ENCODE measurements at places on chromosomes 16 and 17.

GRCh38 chr17:14209215-14209614, 27.4 kb downstream of the CDRT15 start:
- DNase-seq: no peak

- no peak for DNase-seq
Observed at GRCh38 chr17:36001862-36002603, 680 bp upstream of the CCL15 start.

- DNase-seq: peak; percentile 91
Observed at GRCh38 chr16:57576429-57576870, 34.0 kb downstream of the ADGRG5 start.

DNA sequence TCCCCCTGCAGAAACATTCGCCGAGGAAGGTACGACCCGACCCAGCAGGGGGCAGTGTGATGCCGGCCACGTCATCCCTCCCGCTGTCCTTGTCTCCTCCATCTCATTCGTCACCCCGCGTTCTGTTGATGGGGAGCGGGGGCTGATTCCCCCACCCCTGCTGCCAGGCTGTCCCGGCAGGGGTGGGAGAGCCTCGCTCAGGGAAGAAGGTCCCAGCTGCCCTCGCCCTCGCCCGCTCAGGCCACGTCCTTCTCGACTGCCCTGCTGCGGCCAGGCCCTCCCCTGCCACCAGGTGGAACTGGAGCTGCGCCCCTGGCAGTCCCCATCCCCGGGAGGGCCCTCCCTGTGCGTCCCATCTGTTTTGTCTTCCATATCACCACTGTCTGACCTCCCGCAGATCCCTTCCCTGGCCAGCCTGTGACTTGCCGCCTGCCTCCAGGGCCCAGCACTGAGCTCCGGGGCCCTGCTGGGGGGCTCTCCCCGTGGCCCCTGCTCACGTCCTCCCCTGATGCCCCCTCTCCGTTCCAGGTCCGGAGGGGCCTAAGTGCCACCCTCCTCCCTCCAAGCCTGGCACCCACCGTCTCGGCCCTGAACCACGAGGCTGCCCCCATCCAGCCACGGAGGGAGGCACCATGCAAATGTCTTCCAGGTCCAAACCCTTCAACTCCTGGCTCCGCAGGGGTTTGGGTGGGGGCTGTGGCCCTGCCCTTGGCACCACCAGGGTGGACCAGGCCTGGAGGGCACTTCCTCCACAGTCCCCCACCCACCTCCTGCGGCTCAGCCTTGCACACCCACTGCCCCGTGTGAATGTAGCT, 20.6 kb downstream of the ADAM11 start:
- DNase-seq: peak; percentile 93

- no peak for DNase-seq
Observed at GRCh38 chr16:88730632-88731607, 24.6 kb downstream of the CTU2 start.

DNA sequence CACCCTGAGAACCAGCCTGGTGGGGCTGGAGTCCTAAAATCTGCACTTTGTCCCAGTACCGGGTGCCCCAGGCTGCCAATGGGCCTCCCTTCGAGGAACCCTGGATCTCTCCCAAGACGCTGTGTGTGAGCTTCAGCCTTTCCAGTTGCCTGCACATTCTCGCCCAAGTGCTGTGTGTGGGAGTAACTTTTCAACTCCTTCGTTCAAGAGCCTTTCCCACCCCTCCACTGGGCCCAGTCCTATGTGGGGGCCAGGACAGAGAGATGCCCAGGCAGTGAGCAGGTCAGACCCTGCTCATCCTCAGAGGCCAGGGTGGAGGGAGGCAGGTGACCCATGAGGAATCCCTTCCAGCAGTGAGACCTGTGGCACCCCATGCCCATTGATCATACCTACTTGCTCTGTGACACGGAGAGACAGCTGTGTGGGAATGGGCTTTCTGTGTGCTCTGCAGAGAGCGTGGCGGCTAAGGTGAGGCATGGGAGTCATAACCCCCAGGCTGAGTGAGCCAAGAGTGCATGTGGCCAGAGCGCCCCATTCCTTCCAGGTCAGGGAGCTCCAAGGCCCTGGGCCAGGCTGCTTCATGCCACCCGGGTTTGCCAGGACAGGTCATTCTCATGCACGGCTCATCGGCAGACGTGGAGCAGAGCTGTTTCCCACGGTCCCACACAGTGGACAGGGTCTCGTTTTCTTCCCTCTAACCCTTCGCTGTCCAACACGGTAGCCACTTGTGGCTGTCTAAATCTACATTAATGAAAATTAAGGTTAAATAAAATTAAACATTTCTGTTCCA, 154.4 kb downstream of the CLEC16A start:
- no peak for DNase-seq

GRCh38 chr17:30832438-30833124, 815 bp downstream of the ATAD5 start:
- DNase-seq: no peak

DNA sequence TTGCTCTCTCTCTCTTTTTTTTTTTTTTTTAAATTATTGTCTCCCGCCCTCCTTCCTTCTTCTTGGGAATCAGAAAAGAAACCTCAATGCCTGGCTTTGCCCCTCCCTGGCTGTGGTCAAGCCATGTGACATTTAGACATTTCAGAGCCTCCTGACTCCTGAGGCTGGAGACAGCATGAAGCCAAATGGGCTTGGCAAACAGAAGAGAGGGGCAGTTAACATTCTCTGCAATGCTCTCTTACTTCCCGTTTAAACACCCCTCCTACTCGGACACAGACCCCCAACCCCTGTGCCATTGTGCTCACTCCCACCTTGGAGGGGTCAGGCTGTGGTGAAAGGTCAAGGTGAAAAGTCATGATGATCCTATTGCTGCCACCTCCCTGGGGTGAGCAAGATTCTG, 14.7 kb upstream of the MEOX1 start:
- DNase-seq: no peak

- no peak for DNase-seq
Observed at GRCh38 chr17:32187271-32187670, 45.0 kb downstream of the RHOT1 start.

DNA sequence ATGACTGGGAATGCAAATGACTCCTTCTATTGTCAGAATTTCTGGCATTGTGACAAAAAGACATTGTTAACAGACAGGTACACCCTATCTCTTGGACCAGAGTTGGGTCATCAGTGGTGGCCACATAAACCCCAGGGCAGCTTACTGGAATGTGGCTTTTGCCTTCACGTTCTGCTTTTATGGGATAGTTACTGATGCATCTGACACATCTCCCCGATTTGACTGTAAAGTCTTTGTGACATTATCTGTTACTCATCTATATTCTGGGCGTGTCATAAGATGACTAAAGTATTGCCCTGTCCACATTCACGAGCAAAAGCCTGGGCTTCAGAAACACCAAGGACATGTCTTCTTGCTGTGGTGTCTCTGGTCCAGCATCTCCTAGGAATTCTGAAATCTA, 18.7 kb upstream of the AQP8 start:
- DNase-seq: no peak

DNA sequence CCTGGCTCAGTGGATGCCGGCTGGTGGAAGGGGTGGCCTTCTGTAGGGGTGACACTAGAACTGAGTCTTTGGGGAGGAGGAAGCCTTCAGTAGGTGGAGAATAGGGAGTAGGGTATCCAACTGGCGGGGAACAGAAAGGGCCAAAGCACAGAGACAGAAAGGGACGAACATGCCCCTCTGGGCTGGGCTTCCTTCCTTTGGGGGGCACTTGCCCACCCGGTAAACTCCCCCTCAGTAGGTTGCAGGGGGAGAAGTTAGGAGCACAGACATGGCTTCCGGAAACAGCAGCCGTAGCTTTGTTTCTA, 774 bp downstream of the ENGASE start:
- DNase-seq: no peak

GRCh38 chr16:25033852-25034251, 18.7 kb upstream of the ARHGAP17 start:
- no peak for DNase-seq

GRCh38 chr17:42270170-42270535, 6.0 kb downstream of the STAT5B start:
- no peak for DNase-seq

DNA sequence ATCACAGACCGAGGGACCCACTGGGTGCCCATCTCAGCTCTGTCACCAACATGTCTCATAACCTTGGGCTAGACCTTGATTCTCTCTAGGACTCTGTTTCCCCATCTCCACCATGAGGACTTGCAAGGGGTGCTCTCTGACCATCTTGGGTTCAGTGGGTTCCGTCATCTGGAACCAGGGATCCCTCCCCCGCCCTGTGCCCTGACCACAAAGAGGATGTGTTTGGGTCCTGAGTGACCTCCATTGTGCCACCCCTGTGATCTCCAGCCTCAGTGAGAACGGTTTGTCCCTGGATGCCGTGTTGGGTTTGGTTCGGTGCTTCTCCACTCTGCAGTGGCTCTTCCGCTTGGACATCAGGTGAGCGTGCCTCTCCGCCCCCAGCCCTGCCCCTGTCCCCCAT, 49.1 kb upstream of the CPNE2 start:
- DNase-seq: no peak

DNA sequence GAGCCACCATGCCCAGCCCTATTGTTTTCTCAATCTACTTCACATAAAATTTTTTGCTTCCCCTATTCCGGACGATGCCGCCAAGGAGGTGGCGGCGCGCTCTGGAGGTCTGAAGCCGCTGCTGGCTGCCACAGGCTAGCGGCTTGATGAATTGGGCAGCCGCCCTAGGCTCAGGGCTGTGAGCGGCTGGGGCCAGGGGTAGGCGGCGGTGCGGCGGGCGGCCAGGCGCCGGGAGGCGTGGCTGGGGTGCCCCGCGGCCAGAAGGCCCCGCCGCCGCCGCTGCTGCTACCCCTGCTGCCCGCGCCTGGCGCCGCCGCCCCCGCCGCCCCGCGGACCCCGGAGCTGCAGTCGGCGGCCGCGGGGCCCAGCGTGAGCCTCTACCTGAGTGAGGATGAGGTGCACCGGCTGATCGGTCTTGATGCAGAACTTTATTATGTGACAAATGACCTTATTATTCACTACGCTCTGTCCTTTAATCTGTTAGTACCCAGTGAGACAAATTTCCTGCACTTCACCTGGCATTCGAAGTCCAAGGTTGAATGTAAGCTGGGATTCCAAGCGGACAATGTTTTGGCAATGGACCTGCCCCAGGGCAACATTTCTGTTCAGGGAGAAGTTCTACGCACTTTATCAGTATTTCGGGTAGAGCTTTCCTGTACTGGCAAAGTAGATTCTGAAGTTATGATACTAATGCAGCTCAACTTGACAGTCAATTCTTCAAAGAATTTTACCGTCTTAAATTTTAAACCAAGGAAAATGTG, 41.7 kb downstream of the ANKFY1 start:
- no peak for DNase-seq

DNA sequence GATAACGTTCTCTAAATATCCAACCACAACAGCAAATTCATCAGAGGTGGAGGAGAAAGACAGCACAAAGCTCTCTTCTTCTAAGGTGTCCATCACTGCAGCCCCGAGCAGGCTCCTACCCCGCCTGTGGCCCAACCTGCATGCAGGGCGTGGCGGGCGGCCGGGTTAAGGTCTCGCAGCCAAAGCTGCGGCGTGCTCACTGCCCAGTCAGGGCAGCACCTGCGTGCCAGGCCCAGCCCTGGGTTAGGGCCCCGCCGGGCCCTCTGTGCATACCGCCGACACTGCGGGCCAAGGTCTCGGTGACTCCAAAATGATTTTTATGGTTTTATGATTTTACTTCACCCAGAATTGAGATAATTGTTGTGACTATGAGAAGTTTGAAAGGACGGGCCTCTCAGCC, 57.8 kb downstream of the FOXK2 start:
- DNase-seq: no peak

GRCh38 chr17:51813140-51813783, 345.3 kb downstream of the CA10 start:
- DNase-seq: no peak

GRCh38 chr17:36132421-36132831, 28.8 kb downstream of the CCL4 start:
- no peak for DNase-seq

DNA sequence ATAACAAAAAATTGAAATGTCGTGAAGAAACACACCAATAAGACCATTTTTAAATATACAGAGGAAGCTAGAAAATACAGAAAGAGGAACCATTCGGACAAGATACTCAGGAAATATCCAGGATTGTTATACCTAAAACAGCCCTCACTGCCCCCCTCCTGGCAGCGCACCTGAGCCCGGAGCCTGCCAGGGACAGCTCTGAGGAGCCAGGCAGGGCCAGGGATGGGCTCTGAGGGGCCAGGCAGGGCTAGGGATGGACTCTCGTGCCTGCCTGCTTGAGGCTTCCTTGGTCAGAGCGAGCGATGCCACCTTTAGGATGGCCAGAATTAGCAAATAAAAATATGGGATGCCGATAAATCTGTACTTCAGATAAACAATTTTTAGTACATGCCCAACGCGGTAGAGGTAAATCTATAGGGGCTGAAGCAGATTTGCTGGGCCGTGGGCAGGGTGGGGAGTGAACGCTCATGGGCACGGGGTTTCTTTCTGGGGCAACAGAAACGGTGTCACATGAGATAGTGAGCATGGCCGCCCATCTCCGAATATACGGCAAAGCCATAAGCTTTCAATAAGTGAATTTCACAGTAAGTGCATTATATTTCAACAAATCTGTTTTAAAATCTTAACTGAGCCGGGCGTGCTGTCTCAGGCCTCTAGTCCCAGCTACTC, 18.2 kb upstream of the CSNK1D start:
- DNase-seq: no peak

All from spleen (tissue), 13 donors.